ENCODE measurements at places on chromosomes 2 and 18.

DNA sequence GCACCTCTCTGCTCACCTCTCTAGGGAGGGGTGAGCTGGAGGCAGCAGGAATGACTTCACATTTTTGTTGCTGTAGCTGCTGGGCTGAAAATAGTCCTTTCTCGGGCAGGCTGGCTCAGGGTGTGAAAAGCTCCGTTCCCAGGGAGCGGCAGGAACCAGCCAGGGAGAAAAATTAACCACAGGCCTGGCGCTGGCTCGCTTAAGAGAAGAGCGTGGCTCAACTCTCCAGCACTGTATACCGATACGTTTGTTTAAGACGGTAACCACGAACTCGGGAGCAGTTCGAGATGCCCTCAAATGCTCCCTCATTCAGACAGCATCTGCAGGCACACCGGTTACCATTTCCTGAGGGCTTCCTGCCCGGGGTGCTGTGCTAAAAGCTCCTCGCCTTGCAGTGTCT, 129.6 kb downstream of the CELF4 start:
- no peaks in the 10 kb centered on the region for H3K4me1 ChIP-seq
- no peaks in the 10 kb centered on the region for H3K27me3 ChIP-seq
- DNase-seq, result no peak
- H3K27ac ChIP-seq, result no peak overlapping the region
- H3K4me3 ChIP-seq, result no peak overlapping the region
- no peaks in the 10 kb centered on the region for H3K36me3 ChIP-seq

DNA sequence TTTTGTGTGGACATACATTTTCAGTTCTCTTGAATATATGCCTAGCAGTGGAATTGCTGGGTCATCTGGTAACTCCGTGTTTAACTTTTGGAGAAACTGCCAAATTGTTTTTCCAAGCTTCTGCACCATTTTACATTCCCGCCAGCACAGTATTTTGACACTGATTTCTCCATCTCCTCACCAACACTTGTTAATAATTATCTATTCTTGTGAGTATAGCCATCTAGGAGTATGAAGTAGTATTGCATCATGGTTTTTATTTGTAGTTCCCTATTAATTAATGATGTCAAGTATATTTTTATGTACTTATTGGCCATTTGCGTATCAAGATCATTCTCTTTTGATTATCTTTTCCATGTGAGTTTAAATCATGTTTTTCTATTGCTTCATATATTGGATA, 17.9 kb upstream of the AOX1 start:
- H3K36me3 ChIP-seq, result no peaks in the 10 kb centered on the region
- H3K4me1 ChIP-seq, result no peaks in the 10 kb centered on the region
- DNase-seq, result no peak
- no peaks in the 10 kb centered on the region for H3K27me3 ChIP-seq
- no peak overlapping the region for H3K27ac ChIP-seq

DNA sequence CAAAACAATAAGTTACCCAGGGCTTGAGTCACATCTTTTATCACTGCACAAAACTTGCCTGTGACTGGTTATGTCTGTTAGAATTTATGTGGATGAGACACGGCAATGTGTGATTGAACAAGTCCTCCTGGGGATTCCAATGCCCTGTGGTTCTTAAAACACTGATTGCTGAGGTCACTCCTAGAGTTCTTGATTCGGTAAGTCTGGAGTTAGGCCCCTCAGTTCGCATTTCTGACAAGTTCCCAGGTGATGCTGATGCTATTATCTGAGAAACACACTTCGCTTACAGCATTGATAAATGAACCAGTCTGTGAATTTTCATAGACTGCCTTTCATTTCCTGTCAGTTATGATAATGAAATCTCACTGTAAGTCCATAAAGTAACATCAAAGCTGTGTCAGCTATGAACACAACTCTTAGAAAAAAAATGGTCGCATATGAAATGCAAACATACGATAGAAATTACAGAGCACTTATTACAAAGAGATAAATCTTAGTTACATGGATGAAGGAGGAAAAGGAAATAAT, 214.0 kb downstream of the DLGAP1 start:
- DNase-seq, result no peak
- H3K27me3 ChIP-seq, result no peaks in the 10 kb centered on the region
- H3K4me3 ChIP-seq, result no peak overlapping the region
- no peak overlapping the region for H3K27ac ChIP-seq
- H3K36me3 ChIP-seq, result no peaks in the 10 kb centered on the region

GRCh38 chr18:8121101-8121500, 488.1 kb upstream of the RAB12 start:
- no peaks in the 10 kb centered on the region for H3K27me3 ChIP-seq
- no peaks in the 10 kb centered on the region for H3K36me3 ChIP-seq
- no peak for DNase-seq
- no peak overlapping the region for H3K4me3 ChIP-seq
- no peaks in the 10 kb centered on the region for H3K4me1 ChIP-seq

- H3K27me3 ChIP-seq, result no peaks in the 10 kb centered on the region
- no peak overlapping the region for H3K4me3 ChIP-seq
- no peaks in the 10 kb centered on the region for H3K36me3 ChIP-seq
- no peak for DNase-seq
Measured at GRCh38 chr2:140855471-140855870, 1275.3 kb downstream of the LRP1B start.

DNA sequence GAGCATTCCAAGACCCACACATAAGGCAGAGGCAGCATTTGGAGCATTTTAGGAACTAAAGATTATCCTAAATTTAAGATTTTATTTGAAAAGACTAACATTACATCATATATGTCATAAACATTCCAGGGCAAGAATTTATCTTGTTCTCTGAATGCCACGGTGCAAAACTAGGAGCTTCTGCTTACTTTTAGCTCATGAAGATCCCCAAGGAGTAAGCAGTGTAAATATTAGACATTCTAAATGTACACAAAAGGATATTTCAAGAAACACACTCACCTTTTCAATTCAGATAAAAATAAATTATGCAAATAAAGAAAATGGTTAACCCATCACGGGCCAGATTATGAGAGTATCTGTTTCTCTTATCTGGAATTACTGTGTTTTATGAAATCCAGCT, 101.7 kb upstream of the ETAA1 start:
- no peaks in the 10 kb centered on the region for H3K36me3 ChIP-seq
- no peak overlapping the region for H3K27ac ChIP-seq
- DNase-seq, result no peak
- H3K4me3 ChIP-seq, result no peak overlapping the region
- H3K4me1 ChIP-seq, result no peaks in the 10 kb centered on the region

DNA sequence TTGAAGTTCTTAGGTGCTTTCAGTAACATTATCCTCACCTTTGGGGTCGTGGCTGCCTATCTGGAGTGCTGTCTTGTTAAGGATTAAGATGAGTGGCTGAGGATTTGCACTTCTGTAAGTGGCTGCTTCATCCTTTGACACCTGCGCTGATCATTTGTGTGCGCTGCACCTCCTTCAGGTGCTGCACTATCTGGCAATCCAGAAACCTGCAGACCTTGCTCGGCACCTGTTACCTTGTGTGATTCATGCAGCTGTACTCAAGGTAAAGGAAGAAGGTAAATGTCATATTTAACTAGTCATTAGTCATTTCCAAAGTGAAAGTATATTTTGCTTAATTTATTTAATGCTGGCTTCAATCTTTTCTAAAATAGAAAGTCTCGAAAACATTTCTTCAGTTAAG, 110.3 kb downstream of the RAB3GAP1 start:
- no peaks in the 10 kb centered on the region for H3K36me3 ChIP-seq
- no peak overlapping the region for H3K4me3 ChIP-seq
- no peaks in the 10 kb centered on the region for H3K4me1 ChIP-seq
- no peak overlapping the region for H3K27ac ChIP-seq
- no peaks in the 10 kb centered on the region for H3K27me3 ChIP-seq

DNA sequence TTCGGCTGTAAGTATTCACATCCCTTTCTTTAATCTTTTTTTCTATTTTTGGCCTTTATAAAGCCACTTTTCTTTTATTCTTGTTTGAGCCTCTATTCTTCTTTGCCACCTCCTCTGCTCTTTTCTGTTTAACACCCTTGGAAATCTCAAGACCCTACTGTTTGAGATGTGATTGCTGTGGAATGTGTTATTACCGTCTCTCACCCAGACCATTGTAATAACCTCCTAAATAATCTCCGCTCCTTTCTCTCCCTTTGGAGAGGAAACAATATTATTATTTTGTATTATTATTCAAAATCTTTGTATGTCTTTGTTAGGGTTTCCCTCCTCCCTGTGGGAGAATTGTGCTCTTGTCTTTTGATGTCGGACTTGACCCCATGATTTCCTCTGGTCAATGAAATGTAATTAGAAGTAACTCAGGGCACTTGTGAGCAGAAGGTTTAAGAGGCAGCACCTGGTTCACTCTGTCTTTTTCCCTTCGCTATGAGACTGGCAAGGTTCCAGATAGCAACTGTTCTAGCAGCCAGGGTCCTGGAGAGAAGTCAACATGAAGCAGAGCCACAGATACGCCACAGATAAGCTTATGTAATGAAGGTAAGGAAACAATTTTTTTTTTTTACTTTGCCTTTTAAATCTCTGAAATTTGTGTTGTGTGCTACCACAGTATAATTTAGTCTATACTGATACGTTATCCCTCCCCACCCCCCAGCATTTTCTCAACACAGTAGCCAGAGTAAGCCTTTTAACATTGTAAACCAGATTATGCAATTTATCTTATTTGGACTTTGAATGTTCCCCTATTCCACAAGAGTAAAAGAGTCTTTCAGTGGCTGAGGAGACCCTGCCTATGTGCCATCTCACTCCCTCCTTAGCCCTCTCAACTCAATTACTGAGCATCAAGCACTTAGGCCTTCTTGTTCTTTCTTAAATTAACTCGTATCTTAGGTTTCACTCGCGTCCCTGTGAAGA, 601.2 kb upstream of the ZNF804A start:
- no peaks in the 10 kb centered on the region for H3K27me3 ChIP-seq
- no peak for DNase-seq
- no peak overlapping the region for H3K27ac ChIP-seq
- no peaks in the 10 kb centered on the region for H3K36me3 ChIP-seq

- no peak for DNase-seq
- H3K4me3 ChIP-seq, result no peak overlapping the region
- H3K27me3 ChIP-seq, result no peaks in the 10 kb centered on the region
- H3K4me1 ChIP-seq, result no peaks in the 10 kb centered on the region
- no peak overlapping the region for H3K27ac ChIP-seq
Measured at GRCh38 chr2:150878356-150878755, 383.3 kb downstream of the RBM43 start.

- H3K4me3 ChIP-seq, result no peak overlapping the region
- DNase-seq, result no peak
- H3K4me1 ChIP-seq, result no peaks in the 10 kb centered on the region
- no peaks in the 10 kb centered on the region for H3K27me3 ChIP-seq
- no peaks in the 10 kb centered on the region for H3K36me3 ChIP-seq
Measured at GRCh38 chr2:72781480-72781879, 44.4 kb downstream of the EXOC6B start.

GRCh38 chr2:39920307-39920801, 141.3 kb upstream of the THUMPD2 start:
- no peak overlapping the region for H3K4me3 ChIP-seq
- DNase-seq, result no peak
- H3K27ac ChIP-seq, result no peak overlapping the region
- H3K36me3 ChIP-seq, result no peaks in the 10 kb centered on the region
- H3K4me1 ChIP-seq, result peaks cover 4% of the 10 kb centered on the region

GRCh38 chr2:121648206-121649148, 785 bp downstream of the CLASP1 start:
- H3K27ac ChIP-seq, result peak overlapping the region; percentile 96
- H3K27me3 ChIP-seq, result no peaks in the 10 kb centered on the region
- H3K36me3 ChIP-seq, result no peaks in the 10 kb centered on the region
- peaks cover 8% of the 10 kb centered on the region for H3K4me1 ChIP-seq
- DNase-seq, result no peak

- no peak for DNase-seq
- no peaks in the 10 kb centered on the region for H3K27me3 ChIP-seq
- no peak overlapping the region for H3K27ac ChIP-seq
- no peaks in the 10 kb centered on the region for H3K36me3 ChIP-seq
- H3K4me1 ChIP-seq, result no peaks in the 10 kb centered on the region
- no peak overlapping the region for H3K4me3 ChIP-seq
Measured at GRCh38 chr2:193946806-193947205, 1710.2 kb upstream of the SLC39A10 start.

- no peak for DNase-seq
- H3K4me3 ChIP-seq, result no peak overlapping the region
- H3K4me1 ChIP-seq, result no peaks in the 10 kb centered on the region
- no peaks in the 10 kb centered on the region for H3K27me3 ChIP-seq
- H3K36me3 ChIP-seq, result no peaks in the 10 kb centered on the region
- H3K27ac ChIP-seq, result no peak overlapping the region
Measured at GRCh38 chr2:134460583-134460998, 206.7 kb downstream of the MGAT5 start.

DNA sequence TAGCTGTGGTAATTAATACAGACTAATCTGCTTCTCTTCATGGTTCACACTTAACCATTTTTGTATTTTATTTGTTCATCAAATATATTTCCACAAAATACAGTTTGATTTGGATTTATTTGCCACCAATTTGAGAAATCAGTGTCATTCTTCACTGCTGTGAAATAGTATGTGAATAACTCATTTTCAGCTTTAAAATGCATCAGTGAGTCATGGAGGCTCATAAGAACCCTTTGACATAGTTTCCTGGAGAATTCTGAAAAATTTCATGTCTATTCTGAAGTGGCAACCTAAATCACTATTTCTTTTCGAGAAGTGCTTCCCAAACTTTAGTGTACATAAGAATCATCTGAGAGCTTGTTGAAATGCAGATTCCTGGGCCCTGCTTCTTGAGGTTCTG, 1026.7 kb upstream of the ACVR2A start:
- no peaks in the 10 kb centered on the region for H3K36me3 ChIP-seq
- no peaks in the 10 kb centered on the region for H3K27me3 ChIP-seq
- no peak for DNase-seq
- H3K27ac ChIP-seq, result no peak overlapping the region

DNA sequence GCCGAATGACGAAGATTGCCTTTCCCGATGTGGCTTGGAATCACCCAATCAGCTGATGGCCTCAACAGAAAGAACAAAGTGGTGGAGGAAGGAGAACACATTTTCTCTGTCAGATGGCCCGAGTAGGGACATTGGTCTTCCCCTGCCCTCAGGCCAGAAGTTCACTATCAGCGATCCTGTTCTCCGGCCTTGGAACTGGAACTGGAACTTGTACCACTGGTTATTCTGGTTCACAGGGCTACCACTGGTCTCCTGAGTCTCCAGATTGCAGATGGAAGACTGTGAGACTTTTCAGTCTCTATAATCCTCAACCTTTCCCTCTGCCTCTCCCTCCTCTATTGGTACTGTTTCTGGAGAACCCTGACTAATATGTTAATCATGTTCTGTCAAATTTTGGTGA, 180.4 kb downstream of the ANKRD30B start:
- H3K4me1 ChIP-seq, result no peaks in the 10 kb centered on the region
- no peak overlapping the region for H3K4me3 ChIP-seq
- DNase-seq, result no peak
- no peaks in the 10 kb centered on the region for H3K27me3 ChIP-seq

DNA sequence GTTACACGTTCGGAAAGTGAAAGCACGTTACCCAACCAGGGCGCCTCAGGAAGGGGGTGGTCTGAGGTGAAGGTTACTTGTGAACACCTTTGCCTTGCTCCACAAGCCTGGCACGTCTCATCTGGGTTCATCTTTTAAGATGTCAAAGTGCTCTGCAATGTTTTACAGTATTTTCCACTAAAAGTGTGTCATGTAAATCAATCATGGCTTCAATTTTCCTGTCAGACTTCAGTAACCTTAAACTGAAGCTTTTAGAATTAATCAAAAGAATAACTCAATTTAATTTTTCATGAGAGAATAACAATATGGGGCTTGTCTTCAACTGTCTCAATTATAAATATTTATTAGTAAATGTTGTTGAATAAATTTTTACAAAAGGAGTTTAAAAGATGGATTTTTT, 93.3 kb upstream of the FANCL start:
- no peaks in the 10 kb centered on the region for H3K27me3 ChIP-seq
- no peaks in the 10 kb centered on the region for H3K36me3 ChIP-seq
- H3K27ac ChIP-seq, result no peak overlapping the region
- no peaks in the 10 kb centered on the region for H3K4me1 ChIP-seq

Data from uterus (tissue), 4 donors.